ENCODE measurements at places on chromosomes 12 and 14.

GRCh38 chr12:74515849-74516248 is 21.8 kb upstream of the ATXN7L3B start:
- no peak for DNase-seq

- peak; percentile 40 for DNase-seq
These were observed 1.2 kb downstream of the PELI2 start for GRCh38 chr14:56119201-56119981.

- no peak for DNase-seq
These were observed 49.3 kb downstream of the AACS start for GRCh38 chr12:125114365-125115141.

DNA sequence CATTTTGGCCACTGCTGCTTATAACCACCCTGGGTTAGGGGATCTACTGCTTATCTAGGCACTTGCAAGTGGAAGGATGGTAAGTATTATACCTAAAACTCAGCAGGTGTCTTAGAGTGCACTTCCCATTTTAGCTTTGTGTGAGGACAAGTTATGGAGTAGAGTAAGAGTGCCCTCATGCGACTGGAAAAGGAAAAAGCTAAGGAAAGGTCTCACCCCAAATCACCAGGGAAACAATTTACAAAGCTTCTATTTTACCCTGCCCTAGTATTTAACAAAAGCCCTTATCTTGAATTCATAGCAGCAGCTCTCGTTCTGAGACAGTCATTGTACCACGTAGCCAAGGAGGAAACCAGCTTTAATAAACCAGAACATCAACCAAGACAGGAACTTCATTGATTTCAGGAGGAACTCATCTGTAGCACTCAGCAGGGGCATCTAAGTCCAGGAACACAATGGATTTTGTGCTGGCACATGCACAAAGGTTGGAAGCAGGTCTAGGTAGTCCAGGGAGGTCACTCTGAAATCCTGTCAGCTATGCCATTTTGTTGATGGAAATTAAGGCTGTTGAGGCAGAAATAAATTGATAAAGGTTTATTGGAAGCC is 2.9 kb downstream of the RDH12 start:
- DNase-seq, result no peak

GRCh38 chr12:18935371-18935965 is 194.1 kb upstream of the PLEKHA5 start:
- no peak for DNase-seq

DNA sequence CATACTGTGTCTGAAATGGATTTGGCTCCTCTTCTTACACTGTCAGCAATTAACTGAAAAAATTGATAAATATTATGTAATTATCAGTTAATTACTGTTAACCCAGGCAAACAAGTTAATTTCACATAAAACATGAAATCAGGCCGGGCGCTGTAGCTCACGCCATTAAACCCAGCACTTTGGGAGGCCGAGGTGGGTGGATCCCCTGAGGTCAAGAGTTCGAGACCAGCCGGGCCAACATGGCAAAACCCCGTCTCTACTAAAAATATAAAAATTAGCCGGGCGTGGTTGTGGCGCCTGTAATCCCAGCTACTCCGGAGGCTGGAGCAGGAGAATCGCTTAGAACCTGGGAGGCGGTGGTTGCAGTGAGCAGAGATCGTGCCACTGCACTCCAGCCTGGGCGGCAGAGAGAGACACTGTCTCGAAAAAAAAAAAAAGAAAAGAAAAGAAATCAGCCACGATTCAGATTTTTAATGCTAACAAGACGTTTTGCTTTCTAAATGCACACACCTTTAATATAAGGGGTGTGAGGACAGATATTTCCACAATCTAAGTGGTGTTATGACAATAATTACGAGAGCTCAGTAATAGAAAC is 473 bp upstream of the TMEM19 start:
- DNase-seq, result no peak

GRCh38 chr14:105855246-105855892 is 329.0 kb downstream of the TMEM121 start:
- DNase-seq, result no peak

- DNase-seq, result peak; percentile 68
These were observed 234.0 kb downstream of the SPTSSA start for GRCh38 chr14:34227834-34228649.

- DNase-seq, result no peak
These were observed 80.0 kb downstream of the LGMN start for GRCh38 chr14:92668276-92668973.

Data from activated naive CD4-positive, alpha-beta T cell treated with Interleukin-2 at 50 U/mL for 16 hours (primary cell).